NCI-H510A (cell line): ENCODE measurements at places on chromosomes 2 and 18.

GRCh38 chr2:237692601-237693290, 65.4 kb downstream of the LRRFIP1 start:
- no peak for DNase-seq

DNA sequence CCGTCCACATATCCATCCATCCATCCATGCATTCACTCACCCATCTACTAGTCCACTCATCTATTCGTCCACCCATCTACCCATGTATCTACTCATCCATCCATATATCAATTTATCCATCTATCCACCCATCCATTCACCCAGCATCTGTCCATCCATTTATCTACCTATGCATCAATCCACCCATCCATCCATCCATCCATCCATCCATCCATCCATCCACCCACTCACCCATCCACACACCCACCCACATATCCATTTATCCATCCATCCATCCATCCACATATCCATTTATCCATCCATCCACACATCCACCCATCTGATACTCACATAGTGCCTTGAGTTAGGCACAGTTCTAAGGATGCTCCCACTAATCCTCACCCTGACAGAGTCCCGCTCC, 99.0 kb downstream of the MBP start:
- no peak for DNase-seq

DNA sequence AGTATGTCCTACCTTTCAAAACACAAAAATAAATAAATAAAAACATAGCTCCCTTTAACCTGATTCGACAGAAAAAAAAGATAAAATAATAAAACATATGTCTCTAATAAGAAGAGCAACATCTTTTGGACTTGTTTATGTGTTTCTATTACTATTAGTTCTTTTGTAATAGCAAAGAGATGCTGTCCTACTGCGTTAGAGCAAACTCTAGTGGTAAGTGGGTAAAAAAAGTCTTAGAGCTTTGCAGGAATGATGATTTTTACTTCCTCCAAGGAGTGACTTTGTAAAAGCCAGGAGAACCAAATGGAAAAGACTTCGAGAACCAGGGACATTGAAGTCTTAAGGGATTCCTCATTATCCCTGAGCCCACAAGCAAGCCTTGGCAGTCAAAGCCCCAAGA, 450.1 kb downstream of the METTL4 start:
- DNase-seq: no peak

DNA sequence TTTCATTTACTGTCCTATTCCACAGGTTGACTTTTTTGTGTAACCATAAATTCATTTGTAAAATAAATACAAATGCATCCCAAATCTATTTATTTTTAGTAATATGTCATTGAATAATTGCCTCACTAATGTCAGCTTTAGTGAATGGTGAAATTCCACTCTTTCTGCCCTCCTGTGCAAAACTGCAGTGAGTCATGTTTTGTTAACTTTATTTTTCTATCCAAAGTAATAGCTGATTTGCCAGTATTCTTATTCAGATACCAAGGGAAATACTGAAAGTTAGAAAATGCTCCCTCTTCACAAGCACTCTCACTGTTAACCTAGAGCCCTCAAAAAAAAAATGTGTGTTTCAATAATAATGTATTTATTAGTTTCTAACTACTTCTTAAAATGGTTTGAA, 322.8 kb downstream of the RIT2 start:
- DNase-seq: no peak

DNA sequence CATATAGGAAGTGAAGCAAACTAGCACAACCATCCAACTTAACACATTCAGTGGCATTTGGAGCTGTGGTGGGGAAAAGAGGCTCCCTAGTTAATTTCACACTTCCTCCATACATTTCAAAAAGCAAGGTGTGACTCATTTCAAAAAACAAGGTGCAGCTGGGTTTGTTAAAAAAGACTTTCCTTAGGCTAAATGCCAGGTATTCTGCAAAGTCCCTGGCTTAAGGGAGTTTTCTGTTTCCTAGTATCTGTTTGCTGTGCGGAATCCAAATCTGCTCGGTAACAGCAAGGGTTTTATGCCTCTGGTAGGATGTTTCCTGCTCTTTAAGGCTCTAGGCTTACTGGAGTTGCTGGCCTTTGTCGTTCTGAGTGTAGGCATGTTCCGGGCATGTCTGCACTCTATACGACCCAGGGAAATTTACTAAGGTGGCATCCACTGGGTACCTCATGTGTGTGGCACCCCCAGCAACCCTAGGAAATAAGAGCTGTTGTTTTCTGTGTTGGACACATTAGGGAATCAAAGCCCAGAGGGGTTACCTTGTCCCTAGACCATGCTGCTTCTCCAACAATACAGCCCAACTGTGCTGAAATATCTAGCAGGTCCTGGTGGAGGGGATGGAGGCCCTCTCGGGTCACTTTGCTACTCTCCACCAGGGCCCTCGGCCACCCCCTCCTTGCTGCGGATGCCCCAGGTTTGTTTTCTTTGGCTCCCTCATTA, 634 bp upstream of the MSGN1 start:
- DNase-seq: no peak

DNA sequence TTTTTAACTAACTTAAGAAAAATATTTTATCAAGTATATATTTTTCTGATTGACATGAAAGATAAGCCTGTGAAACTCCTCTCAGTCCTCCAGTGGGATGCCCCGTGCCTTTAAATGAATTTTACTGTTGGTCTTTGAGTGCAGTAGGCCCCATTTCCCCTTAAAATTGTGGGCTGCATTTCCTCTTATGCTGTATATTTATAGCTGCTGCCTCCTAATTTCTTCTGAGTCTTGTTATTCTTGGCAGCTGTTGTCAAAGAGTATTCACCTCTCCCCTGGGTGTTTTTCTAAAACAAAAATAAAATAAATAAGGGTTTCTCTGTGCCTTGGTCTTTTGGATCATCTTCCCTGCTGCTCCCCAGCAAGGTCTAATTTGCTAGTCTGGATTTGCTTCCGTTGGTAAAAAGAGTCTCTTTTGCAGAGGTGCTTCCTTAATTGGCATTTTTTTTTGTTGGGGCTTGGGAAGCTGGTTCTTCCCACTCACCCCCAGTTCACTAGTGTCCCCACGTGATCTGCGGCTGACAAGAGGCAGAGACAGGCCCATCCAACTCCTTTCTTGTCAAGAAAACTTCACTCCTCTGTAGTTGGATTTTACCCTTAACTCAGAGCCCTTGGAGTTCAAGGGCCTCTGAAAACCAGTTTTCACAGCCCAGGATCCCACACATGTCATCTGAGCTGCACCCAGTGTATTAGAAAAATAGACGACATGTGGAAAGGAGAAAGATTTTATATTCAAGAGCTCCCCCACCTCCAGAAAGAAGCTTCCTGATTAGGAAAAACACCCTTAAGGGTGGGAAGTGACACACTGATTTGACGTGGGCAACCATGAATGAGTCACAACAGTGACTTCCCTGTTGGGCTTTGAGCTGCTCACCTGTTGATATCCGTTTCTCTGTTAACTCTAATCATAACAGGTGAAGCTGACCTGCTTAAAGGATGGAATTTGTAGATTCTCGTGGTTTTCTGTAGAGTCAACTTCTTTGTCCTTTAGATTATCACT, 431.5 kb downstream of the DCDC2C start:
- no peak for DNase-seq

GRCh38 chr18:21406116-21406515, 164.1 kb downstream of the GREB1L start:
- DNase-seq: no peak

- DNase-seq: no peak
Observed at GRCh38 chr18:58336605-58337004, 292.3 kb downstream of the ALPK2 start.

DNA sequence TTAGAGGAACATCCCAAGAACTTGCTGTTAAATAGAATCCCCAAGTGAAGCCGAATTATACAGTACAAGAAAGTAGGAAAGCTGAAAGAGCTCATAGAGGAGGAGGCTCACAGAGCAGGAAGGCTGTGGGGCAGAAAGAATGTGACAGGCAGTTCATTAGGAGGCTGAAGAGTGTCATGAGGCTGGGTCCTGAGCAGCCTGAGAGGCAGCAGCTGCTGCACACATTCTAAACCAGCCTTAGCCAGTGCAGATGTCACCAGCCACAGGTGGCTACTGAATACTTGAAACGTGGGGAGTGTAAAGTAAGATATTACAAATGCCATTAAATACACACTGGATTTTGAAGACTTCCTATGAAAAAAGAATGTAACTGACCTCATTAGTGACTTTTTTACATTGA, 490.2 kb upstream of the KLHL29 start:
- DNase-seq: peak; percentile 62

- no peak for DNase-seq
Observed at GRCh38 chr2:31235504-31235902, 1.6 kb downstream of the EHD3 start.

DNA sequence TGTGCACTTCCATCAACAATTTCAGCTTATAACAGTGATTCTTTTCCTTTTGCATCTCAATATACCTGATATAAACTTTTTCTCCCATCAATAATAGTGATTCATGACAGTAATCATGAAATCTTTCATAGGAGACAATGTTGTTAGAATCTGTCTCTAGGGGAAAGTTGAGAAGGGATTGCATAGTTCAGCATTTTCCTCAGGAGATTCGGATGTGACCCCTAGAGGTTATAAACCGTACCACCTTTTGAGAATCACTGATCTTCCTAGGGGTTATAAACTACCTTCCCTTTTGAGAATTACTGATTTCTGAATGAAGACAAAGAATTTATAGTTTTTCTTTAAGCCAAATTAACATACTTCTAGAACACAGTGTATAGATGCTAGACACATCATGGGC, 53.0 kb upstream of the GALNT3 start:
- no peak for DNase-seq

- no peak for DNase-seq
Observed at GRCh38 chr2:52974127-52974526, 793.5 kb upstream of the CHAC2 start.

GRCh38 chr2:217142649-217143266, 282.9 kb upstream of the TNP1 start:
- DNase-seq: no peak

- no peak for DNase-seq
Observed at GRCh38 chr18:67194886-67195285, 321.6 kb downstream of the DSEL start.

GRCh38 chr2:48347712-48348111, 182.2 kb upstream of the STON1 start:
- no peak for DNase-seq

DNA sequence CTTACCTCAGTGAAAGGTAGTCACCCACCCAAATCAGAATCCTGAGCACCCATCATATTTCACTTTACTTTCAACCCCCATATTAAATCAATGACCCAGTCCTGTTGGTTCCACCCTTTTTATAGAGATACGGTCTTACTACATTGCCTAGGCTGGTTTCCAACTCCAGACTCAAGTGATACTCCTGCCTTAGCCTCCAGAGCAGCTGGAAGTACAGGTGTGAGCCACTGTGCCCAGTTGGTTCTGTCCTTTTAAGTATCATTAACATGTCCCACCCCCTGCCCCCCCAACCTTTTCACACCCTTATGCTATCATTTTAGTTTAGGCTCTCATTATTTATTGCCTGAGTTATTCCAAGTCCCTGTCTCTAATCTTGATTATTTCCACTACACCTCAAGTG, 28.7 kb downstream of the MSH6 start:
- DNase-seq: no peak

GRCh38 chr18:68854786-68855391, 57.0 kb downstream of the CCDC102B start:
- no peak for DNase-seq

GRCh38 chr2:55232863-55233657, 572 bp downstream of the RPS27A start:
- DNase-seq: no peak

DNA sequence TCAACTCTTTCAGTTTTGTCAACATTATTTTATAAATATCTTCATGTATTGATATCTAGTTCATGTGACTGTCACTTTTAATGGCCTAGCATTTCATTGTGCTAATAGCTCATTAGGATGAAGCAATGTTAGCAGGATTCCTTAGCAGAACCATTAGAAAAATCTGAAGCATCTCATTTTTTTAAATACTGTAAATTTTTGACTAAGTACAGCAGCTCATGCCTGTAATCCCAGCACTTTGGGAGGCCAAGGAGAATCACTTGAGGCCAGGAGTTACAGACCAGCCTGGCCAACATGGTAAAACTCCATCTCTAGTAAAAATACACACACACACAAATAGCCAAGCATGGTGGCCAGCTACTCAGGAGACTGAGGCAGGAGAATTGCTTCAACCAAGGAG, 15.6 kb upstream of the ANTXR1 start:
- no peak for DNase-seq

GRCh38 chr2:190216829-190217228, 102.8 kb downstream of the HIBCH start:
- DNase-seq: peak; percentile 91

DNA sequence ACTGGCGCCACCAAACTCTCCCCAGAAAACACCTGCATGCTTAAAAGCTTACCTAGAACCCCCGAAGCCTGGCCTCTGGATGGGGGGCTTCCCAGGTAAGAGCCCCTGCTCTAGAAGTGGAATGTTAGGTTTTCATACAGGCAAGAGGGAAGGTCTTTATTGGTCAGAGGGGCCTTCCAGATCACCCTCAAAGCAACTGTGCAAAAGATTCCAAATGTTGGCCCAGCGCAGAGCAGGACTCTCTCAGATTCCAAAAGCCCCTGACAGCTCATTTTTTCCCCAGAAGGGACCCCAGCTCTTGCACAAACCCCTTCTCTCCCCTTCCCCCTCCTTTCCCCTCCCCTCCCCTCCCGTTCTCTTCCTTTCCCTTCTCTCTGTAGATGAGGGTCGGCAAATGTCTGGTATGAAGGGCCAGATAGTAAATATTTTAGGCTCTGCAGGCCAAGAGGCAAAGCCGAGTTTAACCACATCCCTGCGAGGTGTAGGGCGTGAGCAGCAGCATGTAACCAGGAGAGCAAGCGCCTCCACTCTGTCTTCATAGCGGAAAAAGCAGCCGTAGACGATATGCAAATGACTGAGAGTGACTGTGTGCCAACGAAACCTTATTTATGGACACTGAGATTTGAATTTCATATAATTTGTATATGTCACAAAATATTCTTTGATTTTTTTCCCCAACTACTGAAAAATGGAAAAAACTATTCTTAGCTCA, 116.9 kb downstream of the SMAD7 start:
- DNase-seq: no peak

- DNase-seq: no peak
Observed at GRCh38 chr2:237315170-237315828, 98.7 kb downstream of the COL6A3 start.

DNA sequence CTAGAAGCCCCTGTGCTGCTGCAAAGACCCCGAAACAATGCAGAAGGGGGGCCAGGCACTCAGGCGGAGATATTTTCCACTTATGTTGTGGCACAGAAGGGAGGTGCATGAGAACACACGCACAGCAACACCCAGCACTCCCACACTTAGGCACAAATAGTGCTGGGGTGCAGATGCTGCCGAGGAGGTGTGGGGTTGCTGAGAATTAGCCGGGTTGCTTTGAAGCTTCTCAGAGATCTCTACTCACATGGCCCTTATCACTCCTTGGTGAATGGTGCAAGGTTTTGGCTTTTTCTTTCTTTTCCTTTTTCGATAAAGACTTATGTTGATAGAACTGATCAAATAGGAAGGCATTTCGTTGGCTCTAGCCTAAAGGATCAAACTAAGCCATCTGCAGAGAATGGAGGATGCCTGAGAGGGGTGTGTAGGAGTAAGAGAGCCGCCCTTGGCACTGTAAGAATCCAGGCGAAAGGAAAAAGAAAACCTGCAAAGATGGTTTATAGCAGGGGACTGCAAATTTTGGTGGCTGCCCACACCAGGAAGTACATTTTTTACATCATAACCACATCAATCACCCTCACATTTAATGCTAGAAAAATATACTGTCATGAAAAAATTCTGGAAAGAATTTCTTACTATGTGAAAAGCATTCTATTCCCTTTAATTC, 27.9 kb upstream of the FHL2 start:
- DNase-seq: no peak
